DMS79 treated with DMSO at 0.1 percent for 48 hours (cell line): ENCODE measurements at places on chromosomes 4 and X.

GRCh38 chr4:47715716-47716416 is 122.0 kb downstream of the CORIN start:
- DNase-seq: no peak

- DNase-seq: no peak
Observed at GRCh38 chr4:43337707-43338106, 445.2 kb downstream of the GRXCR1 start.

- no peak for DNase-seq
Observed at GRCh38 chr4:3442959-3443749, 1.4 kb downstream of the HGFAC start.

- no peak for DNase-seq
Observed at GRCh38 chr4:114036426-114036825, 57.0 kb upstream of the ARSJ start.

- DNase-seq: no peak
Observed at GRCh38 chr4:79948261-79948660, 124.8 kb downstream of the ANTXR2 start.

GRCh38 chrX:36721990-36722389 is 286.2 kb upstream of the FAM47C start:
- DNase-seq: no peak

- DNase-seq: no peak
Observed at GRCh38 chrX:53422861-53423306, at the start of gene RIBC1. TSS of gene RIBC1 (plus strand) at chrX:53422873. CDS start at chrX:53426277, 3,404 bp downstream.

DNA sequence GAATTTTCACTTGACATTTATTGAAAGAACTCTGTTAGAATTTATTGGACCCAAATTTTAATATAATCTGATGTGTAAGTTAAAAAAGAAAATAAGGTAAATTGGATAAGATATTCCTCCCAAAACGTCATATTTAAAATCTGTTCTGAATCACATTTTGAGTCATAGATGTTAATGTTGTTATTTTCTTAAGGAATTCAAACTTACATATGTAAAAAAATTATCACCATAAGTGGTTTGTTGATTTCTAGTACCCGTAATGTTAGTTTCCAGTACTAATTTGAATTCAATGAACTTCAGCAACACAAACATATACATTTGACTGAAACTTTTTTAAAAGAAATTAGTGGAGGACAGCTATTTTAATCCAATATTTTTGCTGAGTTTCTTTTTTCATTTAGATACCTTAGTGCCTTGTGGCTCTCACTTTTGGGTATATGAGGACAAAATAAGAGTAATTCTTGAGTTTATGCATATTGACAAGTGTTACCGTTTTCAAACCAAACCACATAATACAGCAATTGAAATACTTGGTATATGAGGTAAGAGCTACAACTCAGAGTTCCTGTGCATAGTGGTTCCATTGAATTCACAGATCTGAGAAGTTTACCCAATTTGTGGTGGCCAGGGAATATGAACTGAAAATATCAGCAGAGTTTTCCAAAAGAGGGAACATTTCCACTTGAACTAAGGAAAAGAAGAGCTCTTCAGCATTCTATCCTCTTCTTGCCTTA is 71.8 kb downstream of the C4orf46 start:
- no peak for DNase-seq
